ENCODE measurements at places on chromosomes 11 and 22. TPM values are rescaled to one million over a fixed set of nuclear protein-coding genes. Genes with fewer than 3 reads are reported as not detected.

- DNase-seq: no peak
Observed at GRCh38 chr11:40246983-40247382, 1212.5 kb downstream of the LRRC4C start.

DNA sequence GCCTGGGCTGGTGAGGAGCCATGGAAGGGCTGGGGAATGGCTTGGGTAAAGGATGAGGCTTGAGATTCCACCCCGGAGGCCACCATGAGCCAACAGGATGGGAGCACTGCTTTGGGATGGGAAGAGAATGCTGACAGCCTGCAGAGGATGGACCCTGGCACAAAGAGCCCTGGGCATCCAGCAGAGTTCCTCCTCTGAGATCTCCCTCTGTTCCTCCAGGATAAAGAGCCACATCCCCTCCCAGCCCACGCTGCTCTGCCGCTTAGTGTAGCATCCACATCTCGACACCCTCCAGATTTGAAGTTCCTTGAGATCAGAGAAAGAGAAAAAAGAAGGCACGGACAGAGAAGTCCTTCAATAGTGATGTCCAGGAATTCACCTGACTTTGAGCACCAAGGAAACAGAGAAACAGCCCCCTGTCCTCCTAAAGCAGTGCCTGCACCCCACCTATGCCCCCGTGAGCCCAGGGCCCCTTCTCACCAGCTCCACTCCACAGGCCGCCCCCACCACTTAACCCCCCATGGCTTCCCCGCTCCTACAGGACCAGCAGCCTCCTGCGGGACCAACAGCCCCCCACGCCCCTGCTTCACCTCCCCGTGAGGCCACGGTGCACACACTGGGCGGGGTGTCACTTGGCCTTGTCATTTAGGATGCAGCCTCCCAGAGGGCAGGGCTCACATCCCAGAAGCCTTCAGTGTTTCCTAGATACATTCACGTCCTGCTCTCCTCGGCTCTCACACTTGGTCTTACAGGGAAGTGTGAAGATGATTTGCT, 180.5 kb downstream of the SHANK2 start:
- DNase-seq: no peak

Gene PPP6R3
- total RNA-seq: 129 TPM

GRCh38 chr11:92981508-92982043, 12.1 kb downstream of the MTNR1B start:
- DNase-seq: no peak

Gene PAX6
- 29.0 TPM for total RNA-seq

DNA sequence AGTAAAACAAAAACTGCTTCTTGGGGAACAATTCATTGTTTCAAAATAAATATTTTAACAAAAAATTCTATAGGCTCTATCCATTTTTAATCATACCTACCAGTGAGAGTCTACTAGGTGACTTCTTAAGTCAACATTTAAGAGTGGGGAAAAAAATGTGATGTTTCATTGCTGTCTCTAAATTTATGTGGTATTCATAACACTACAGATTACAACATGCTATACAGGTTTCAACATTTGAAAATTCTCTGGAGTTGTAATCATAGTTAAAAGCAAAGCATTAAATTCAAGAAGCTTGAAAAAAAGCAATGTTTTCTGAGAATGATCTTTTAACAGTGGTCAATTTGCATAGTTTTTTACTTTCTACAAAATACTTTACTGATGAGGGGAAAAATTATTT, 18.3 kb downstream of the SBF2 start:
- no peak for DNase-seq

Gene BRSK2
- total RNA-seq: 2.9 TPM

GRCh38 chr22:46060292-46061123, 83.5 kb upstream of the WNT7B start:
- no peak for DNase-seq

Gene MPEG1
- total RNA-seq: not detected

DNA sequence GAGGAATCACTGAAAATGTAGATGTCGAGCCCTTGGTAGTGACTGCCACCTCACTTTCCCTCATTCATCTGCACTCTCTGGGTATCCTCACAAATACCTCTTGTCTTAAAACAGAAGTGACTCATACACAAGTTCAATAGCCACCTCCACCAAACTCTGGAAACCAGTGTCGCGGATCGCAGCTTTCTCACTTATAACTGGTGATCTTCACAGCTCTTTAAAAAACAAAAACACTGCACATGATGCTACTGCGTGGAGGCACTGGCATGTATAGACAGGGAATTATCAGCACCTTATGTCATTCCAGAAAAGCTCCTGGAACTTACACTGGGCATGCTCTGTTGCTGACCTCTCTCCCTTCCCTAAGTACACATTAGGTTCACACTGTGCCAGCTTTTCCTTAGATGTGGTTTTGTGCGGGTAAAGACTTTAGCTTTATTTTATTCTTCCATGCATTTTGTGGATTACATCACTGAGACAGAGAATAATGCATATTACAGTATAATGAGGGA, 425.5 kb upstream of the CADM1 start:
- DNase-seq: no peak

GRCh38 chr11:72752088-72752914, at the start of gene ARAP1:
Gene ARAP1, minus strand, starts transcription at chr11:72752408. Its CDS starts 25,280 bp downstream, at chr11:72727128.
- peak; percentile 80 for DNase-seq

- DNase-seq: no peak
Observed at GRCh38 chr11:122877732-122878131, 4.8 kb upstream of the JHY start.

DNA sequence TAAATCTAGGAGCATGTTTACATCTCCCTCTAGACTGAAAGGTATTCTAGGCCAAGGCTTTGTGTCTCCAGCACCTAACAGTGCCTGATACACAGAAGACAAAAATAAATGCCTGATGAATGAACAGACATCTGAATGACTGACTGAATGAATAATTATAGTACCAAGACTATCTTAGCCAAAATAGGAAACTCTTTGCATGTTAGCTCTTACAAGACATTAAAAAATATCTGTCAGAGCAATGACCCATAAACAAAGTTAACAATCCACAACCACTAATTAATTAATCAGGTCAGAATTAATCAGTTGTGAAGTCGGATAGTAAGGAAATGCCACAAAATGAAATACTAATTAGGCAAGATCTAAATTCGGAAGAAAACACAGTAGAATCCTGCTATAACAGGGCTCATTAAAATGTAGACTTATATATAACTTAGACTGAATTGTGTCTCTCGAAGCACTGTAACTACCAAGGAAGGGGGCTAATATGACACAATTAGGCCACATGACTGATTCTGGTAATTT, 45.5 kb upstream of the POU2AF2 start:
- no peak for DNase-seq

Gene AGBL2
- 21.9 TPM for total RNA-seq

DNA sequence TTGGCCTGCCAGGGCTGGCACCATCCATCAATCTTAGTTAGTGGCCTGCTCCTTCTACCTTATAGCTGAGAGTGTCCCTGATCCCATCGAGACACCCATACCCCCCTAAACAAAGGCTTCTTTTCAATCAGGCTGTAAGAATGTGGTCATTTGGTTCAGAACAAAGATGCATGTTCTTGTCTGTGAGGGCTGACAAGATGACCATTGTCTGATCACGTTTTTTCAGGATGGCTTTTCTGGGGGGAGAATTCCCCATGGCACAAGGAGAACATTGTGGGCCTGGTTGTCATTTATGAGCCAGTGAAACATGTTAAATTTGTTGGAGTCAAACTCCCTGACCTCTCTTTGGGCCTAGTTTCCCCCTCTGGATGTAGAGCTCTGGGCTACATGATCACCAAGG, 160.4 kb downstream of the INSC start:
- no peak for DNase-seq
